ENCODE measurements at places on chromosomes 7 and 10.

- no peak for DNase-seq
Observed at GRCh38 chr10:131787961-131788360, 112.8 kb upstream of the PPP2R2D start.

DNA sequence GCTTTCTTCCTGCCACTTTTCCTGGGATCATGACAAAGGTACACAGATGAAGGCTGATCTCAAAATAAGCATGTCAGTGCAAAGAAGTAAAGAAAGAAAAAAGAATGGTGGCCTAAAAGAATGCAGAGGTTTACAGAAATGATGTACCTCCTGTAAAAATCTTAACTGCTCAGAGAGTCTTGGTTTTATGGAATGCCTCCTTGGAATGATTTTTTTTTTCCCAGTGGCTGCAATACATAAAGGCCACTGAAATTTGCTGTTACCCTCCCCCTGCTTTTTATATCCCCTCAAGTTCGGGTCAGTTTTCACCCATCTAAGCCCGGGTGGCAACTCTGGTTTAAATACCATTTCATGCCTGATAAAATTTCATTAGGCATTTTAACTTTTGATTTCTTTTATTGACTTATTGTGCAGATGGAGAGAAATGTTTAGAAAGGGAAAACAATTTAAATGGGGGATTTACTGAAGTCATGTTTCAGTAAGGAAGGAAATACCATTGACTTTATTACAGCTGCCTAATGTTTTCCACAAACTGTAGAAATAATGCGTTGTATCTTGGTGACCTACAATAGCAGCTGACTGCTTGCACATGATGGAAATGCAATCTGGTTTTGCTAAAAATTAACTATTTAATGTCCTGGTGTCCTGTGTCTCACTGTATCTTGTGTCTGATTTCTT is 102.5 kb downstream of the SAMD9 start:
- DNase-seq, result no peak

DNA sequence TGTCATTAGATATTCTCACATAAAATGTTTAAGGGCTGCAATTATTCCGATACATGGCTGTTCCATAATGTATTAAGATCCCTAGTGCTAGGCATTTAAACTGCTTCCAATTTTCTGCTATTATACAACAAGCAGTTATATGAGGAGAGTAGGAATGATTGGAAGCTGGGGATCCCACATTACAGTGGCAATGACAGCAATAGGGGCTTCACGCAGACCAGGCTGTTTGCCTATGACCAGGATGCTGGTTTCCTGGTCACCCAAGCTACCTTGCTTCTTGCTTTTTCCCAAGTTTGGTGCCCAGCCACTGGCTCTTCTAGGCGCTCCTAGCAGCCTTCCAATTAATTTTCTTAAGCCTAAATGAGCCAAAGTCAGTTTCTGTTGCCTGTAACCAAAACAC is 39.3 kb downstream of the SMURF1 start:
- DNase-seq, result no peak

DNA sequence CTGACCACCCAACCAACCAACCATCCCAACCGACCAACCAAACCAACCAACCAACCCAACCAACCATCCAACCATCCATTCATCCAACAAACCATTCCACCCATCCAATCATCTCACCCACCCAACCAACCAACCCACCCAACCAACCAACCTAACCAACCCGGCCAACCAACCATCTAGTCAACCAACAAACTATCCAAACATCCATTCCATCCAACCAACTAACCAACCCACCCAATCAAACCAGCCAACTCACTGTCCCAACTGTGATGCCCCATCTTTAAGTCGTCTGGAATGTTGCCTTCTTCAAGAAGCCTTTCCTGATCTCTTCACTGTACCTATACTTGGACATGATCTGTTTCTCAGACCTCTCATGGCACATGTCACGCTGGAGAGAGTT is 31.6 kb downstream of the MINDY4 start:
- DNase-seq, result no peak

DNA sequence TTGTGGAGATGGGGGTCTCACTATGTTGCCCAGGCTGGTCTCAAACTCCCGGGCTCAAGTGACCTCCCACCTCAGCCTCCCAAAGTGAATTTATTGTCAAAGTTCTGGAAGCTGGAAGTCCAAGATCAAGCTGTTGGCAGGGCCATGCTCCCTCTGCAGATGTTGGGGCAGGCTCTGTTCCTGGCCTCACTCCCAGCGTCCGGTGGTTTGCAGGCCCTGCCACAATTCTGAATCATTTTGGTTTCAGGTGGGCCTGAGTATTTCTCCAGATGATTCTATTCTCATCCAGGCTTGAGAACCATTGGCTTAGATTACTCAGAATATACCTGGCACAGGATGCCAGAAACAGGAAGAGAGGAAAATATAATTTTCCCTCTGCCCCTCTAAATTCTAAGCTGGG is 737.4 kb downstream of the TNS3 start:
- no peak for DNase-seq

- no peak for DNase-seq
Observed at GRCh38 chr7:156954941-156955340, 5.4 kb downstream of the NOM1 start.

GRCh38 chr10:63137306-63137705 is 4.2 kb downstream of the NRBF2 start:
- DNase-seq, result peak; percentile 24

DNA sequence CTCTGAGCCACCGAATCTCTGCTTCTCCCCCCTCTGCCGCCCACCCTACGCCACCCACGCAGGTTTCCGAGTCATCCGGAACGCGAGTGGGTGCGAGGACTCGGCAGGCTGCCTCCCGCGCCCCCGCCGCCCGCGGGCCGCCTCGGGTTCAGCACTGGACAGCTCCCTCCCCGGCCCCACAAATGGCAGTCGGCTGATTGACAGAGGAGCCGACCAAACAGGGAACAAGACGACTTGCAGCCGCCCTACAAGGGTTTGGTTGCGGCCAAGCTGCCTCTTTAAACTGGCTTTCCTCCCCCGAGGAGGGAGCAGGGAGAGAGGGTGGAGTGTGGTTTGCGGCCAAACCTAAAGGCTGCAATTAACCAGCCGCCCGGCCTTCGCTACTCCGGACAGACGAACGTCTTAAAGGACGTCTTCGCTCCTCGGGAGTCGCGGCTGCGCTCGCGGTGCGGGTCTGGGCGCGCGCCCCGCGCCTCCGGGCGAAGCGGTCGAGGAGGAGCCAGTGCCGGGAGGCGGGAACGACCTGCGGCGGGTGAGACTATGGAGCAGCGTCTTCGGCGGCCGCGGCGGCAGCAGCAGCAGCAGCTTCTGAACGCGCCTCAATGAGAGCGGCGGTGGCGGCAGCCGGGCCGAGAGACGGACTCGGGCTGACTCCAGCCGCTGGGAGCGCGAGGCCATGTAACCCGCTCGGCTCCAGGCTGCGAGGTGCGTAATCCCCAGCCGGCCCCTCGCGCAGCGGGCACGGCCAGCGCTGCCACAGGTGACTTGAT is at the start of gene GPR158:
GPR158 (plus strand) TSS at position 541 of the 770 bp plus-strand sequence. CDS start 420 bp downstream, outside the sequence.
- peak; percentile 74 for DNase-seq

- DNase-seq, result no peak
Observed at GRCh38 chr10:63142136-63142535, 9.0 kb downstream of the NRBF2 start.

DNA sequence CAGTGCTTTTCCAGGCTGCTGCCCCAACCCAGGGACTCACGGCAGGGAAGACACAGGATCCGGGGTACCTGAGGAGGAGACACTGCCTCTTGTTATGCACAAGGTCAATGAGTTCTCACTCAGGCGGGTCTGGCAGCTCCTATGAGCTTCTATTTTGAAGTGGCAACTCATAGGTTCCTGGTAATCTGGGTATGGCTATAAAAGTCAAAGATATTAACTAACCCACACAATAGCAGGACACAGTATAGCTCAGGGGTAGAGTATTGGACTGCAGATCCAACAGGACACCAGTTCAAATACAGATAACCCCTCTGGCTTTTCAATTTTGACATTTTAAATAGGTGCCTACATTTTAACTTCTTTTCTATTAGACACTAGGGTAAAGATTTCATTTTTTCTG is 130.3 kb upstream of the ZNF746 start:
- DNase-seq, result no peak

GRCh38 chr10:110775406-110775805 is 96.3 kb upstream of the PDCD4 start:
- DNase-seq, result no peak

GRCh38 chr7:141406347-141406746 is 144.9 kb upstream of the AGK start:
- DNase-seq, result no peak

DNA sequence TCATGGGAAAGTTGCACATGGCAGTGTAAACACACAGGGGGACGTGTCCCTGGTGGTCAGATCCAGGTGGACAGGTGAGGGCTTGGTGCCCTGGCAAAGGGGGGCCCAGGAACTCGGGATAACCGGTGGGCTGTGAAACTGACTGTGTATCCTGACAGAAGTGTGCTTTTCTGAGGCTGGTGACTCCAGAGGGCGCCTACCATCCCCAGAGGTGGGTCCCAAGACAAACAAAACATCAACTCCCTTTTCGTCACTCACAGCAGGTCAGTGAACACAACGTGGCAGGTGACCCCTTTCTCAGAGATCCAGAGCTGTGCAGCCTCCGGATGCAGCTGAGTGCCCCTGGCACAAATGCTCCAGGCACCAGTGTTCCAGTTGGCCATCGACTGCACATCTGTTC is 56.0 kb upstream of the DDC start:
- DNase-seq, result no peak

DNA sequence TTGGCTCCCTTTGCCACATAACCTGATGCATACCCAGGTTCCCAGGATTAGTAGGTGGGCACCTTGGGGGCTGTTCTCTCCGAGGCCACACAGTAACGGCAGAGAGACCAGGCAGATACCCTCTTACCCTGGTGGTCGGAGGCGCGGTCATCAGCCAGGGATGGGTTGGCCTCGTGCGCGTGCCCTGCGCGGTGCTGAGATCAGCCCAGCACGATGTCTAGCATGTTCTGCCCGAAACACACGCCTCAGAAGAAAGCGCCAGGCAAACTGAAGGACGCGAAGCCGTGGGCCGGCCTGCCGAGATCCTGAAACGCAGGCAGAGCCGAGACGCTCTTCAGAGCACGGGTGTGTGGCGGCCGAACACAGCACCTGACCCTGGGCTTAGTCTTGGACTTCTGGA is 34.7 kb upstream of the CFAP46 start:
- DNase-seq, result no peak

DNA sequence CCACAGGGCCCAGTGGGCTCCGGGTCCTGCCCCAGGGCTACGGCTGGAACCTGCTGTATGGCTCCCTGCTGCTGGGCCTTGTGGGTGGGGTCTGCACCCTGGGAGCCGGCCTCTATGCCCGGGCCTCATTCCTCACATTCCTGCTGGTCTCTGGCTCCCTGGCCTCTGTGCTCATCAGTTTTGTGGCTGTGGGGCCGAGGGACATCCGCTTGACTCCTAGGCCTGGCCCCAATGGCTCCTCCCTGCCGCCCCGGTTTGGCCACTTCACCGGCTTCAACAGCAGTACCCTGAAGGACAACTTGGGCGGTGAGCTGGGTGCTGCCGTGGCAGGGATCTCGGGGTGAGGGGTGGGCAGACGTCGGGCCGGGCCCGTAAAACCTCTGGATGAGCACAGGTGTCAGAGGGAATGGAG is 4.4 kb downstream of the SLC12A9 start:
- no peak for DNase-seq

- no peak for DNase-seq
Observed at GRCh38 chr7:27961255-27961654, 219.3 kb downstream of the JAZF1 start.

- DNase-seq, result no peak
Observed at GRCh38 chr7:117907049-117907640, 33.9 kb upstream of the CTTNBP2 start.

GRCh38 chr10:109202111-109202510 is 721.2 kb downstream of the XPNPEP1 start:
- DNase-seq, result no peak

DNA sequence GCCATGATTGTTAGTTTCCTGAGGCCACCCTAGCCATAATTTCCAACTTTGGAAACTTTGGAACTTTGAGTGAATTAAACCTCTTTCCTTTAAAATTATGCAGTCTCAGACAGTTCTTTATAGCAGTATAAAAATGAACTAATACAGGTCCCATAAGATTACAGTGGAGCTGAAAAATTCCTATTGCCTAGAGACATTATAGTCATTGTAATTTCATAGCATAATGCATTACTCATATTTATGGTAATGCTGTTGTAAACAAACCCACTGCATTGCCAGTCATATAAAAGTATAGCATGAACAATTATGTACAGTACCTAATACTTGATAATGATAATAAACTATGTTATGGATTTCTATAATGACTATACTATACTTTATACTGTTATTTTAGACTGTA is 88.0 kb upstream of the TMEM229A start:
- DNase-seq, result no peak

DNA sequence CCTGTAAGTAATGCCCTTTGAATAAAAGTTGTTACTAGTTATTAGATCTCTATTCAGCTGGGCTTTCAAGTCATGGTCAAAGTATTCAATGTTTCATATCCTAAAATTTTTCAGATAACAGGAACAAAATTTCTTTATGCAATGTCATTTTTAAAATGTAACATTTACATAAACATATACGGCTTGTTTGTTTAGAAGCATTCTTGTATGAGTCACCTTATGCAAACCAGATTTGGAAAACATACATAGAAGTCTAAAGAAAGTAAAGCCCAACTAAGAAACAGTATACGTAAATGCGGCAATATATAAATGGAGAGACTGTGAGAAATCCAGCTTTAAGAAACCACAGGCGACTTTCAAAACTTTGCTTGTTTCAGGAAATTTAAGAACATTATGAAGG is 10.5 kb downstream of the TMEM168 start:
- DNase-seq, result no peak

DNA sequence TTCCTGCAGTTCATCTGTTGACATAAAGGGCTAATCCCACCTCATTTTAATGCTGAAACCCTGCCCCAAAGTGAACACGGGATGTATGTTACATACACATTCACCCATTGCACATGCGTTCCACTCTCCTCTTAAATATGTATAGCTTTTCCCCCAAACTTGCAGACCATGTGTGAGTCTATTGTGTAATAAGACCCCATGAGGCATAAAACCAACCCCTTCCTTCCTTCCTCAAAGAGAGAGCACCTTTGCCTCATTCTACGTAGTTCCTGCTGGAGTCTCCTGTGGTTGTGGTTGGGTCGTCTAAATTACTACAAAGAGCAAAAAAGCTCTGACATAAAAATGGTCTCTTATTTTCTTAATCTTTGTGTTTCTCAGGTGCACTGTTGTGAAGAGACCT is 345.7 kb upstream of the KLF6 start:
- no peak for DNase-seq

DNA sequence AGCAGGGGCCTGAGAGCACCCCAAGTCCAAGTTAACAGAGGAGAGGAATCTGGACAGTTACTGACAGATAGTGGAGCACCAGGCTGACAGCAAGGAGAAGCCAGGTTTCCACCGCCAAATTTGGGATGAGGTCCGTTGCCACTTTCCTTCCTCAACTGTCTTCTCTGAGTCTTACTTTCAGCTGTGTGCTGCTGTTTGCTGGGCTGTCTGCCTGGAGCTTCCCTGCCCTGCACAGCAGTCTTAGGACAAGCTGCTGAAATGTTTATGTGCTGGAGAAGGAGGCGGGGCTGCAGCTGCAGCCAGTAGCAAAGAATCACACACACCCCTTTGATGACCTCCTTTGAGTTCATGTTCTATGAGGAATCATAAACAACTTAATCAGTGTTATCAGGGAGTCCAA is 17.4 kb upstream of the CYP3A7 start:
- no peak for DNase-seq

Data from GM13976 (cell line).